ENCODE measurements at places on chromosomes 3 and 15.

GRCh38 chr15:85064710-85065109 is 83.1 kb downstream of the PDE8A start:
- no peak for DNase-seq

DNA sequence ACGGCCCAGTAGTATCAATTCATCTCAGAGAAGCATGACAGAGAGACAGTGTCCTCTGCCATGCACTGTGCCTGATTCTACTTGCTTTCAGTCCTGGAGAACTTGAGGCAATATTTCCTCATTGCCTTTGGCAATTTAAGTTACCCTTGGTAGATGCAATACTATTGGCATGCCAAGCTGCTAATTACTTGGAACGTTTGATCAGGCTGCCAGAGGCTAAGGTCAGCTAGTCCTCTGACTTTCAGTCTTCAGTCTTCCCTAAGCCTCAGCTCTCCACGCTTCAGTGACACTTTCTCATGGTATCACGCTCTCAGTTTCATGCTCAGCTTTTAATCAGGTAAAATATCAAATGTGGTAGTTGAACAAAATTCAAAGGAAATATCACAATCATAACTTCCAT is 13.1 kb upstream of the OSBPL11 start:
- no peak for DNase-seq

DNA sequence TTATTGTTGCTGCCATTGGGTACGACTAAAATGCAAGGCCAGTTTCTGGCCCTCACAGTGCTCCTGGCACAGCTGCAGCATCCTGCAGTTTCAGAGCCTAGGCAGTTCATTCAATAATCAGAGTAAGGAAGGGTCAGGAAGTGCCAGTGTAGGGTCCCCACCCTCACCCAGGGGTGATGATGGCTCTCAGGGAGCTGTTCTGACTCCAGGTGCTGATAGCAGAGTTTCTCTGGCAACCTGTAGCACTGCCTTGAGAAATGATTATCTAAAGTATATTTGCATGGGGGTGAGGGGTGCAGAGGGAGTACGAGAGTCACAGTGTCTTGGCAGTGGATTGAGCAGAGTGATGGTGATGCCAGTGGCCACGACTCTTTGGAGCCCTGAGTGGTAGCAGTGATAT is 15.5 kb upstream of the IL16 start:
- DNase-seq: no peak

DNA sequence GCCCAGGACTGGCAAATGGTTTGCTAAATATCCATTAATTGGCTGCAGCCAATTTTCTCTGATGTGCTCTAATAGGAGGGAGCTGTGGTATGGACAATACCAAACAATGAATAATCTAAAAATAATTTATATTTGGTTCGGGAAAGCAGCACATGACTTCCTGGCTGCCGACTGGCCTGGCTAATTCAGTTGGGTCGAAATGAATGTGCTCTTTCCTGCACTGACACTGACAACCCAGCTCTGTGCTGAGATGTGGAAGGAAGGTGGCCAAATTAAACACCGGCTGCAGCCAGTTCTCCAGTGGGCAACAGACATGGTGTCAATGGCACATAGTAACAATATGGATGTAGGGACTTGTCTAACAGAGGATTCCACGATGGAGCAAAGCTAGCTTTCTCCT is 21.1 kb upstream of the COLQ start:
- no peak for DNase-seq

DNA sequence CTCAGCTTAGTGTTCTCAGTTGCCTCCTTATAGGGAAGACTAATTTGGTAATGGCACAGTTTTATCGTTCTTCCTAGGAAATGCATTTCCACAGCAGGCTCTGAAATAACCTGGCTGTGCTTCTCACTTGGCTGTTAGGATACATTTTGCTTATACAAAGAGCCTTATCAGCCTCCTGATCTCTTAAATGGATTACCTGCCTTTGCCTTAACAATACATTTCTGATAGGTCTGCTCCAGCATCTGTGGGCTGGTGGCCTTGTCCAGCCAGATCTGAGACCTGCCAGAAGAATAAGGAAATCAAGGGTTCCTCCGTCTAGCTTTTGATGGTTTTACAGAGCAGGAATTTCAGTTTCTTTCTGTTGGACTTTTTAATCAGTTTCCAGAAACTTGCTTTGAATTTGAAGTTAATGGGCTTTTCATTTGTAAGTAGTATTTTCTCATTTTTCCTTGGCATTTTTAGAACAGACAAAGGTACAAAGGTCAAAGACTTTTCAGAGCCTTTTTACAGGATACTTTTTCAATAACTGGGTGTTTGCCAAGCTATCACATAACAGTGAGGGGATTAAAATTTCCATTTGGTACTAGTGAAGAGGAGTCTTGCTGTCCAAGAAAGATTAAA is 116.3 kb downstream of the AKAP13 start:
- DNase-seq: peak; percentile 28

GRCh38 chr3:50536471-50537180 is 30.9 kb downstream of the C3orf18 start:
- DNase-seq: no peak

GRCh38 chr15:81336568-81336967 is 12.6 kb upstream of the STARD5 start:
- no peak for DNase-seq

DNA sequence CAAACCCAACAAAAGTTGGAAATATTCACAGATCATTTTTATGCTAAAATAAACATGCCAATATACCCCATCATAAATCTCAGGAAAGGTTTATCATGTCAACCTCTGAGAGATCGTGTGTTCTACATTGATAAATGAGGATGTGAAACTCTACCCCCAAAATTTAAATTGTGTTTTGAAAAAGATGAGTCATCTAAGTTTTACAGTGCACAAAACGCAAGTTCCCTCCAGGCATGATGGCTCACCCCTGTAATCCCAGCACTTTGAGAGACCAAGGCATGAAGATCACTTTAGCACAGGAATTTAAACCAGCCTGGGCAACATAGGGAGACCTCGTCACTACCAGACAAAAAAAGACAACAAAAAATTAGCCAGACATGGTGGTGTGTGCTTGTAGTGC is 1487.0 kb upstream of the GBE1 start:
- DNase-seq: no peak

DNA sequence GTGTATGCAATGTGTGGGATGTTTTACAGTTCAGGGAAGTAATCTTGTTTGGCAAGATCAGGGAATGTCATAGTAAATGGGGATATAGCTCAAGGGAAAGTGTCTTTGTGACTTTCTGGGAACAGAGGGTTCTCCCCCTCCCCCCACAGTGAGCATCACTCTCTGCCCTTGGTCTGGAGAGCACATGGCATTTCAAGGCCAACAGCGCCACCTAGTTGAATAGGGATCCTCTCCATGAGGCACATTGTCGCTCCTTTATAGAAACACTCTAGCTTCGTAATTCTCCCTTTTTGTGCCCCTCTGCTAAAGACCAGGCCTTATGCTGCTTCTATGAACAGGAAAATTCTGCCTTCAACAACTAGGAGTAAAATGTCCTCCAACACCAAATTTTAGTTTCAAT is 37.1 kb upstream of the ARNT2 start:
- DNase-seq: no peak

DNA sequence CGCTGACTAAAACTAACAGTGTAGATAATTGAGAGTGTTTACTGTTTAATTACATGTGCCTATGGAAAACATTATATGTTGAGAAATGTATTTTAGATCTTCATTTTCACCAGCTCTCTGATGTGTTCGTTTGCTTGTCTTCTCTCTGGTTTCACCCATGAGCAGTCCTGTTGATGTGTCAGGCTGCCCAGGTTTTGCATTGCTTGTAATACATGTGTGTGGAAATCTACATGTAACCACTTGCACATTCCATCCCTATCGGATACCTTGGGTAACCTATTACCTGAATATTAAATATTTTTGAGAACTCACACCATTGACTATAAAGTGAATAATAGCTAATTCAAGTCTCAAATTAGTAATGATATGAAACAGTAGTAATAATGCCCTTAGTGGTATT is 13.1 kb downstream of the PPP4R2 start:
- DNase-seq: no peak

- no peak for DNase-seq
These were observed 41.2 kb downstream of the CCDC32 start for GRCh38 chr15:40523611-40524010.

DNA sequence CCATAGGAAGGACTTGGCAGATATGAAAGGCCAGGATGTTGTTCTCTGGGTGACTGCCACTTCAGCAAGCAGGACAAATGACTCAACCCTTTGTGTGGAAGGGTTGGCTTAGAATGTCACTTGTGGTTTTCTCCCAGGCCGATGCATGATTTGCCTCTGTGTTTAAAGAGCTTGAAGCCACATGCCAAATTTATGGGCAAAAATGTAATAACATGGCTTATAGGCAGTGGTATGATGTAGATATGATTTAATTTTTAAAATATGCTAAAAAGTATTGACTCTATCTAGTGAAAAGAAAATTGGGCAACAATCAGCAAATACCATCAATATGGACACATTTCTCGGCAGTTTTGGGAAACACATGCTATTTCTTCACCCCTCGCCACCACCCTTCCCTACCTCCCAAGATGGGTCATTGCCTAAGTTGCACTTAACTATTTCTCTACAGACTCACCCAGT is 114.6 kb downstream of the CYP19A1 start:
- no peak for DNase-seq

DNA sequence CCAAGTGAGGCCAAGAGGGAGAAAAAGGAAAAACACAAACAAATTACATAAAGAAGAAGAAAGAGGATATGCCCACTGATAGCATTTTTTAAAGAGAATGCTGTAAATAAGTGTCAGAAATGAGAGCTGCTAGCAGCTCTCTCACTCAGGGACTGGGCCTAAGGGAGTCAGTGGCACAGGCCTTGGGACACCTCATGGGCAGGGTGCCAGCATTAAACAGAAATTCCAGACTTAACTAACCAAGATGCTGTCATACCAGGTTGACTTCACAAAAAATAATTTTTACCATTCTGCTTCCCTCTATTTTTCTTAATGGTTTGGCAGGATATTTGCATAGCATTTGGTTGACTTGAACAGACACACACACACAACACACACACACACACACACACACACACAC is 92.3 kb upstream of the ADAMTSL3 start:
- no peak for DNase-seq

DNA sequence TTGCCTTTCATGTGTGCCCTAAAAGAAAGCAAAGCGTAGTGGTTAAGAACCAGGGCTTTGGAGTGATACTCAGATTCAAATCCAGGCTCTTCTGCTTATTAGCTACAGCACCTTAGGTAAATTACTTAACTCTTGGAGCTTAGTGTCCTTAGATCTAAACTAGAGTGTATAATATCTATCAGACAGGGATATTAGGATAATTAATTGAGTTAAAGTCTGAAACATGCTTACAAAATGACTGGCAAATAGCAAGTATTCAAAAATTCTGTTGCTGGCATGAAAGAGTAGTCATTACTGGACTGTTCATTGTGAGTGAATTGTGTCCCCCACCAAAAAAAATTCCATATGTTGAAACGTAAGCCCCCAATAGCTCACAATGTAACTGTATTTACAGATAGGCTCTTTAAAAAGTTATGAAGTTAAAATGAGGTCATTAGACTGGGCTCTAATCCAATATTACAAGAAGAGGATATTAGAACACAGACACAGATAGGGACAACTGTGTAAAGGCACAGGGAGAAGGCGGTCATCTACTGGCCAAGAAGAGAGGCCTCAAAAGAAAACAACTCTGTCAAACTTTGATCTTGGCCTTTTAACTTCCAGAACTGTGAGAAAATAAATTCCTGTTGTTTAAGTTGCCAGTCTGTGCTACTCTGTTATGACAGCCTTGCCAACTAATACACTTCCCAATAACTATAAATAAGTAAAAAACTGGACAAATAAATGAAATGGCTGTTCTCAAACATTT is 60.4 kb upstream of the LRRC3B start:
- DNase-seq: no peak

GRCh38 chr15:76114561-76114960 is 54.8 kb downstream of the TMEM266 start:
- DNase-seq: no peak

DNA sequence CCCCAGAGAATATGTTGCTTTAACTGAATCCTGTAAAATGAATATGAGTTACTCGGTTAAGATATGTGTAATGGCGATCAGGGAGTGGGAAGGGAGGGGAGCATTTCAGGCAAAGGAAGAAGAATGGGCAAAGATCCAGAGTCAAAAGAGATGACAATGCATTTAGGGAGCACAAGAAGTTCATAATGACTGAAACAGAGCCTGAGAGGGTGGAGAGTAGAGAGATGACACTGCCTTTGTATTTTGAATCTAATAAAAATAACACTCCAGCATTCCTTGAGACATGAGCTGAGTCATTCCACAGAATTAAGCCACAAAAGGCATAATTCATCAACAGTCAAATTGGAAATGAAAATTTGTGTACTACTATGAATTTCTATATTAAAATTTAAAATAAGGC is 105.3 kb upstream of the PEX5L start:
- DNase-seq: no peak

Measured in NCI-H1092 (cell line).